ENCODE measurements at places on chromosomes 1 and 21.
A peak's percentile ranks its signal among the peaks of the same experiment; 100 is the strongest.

DNA sequence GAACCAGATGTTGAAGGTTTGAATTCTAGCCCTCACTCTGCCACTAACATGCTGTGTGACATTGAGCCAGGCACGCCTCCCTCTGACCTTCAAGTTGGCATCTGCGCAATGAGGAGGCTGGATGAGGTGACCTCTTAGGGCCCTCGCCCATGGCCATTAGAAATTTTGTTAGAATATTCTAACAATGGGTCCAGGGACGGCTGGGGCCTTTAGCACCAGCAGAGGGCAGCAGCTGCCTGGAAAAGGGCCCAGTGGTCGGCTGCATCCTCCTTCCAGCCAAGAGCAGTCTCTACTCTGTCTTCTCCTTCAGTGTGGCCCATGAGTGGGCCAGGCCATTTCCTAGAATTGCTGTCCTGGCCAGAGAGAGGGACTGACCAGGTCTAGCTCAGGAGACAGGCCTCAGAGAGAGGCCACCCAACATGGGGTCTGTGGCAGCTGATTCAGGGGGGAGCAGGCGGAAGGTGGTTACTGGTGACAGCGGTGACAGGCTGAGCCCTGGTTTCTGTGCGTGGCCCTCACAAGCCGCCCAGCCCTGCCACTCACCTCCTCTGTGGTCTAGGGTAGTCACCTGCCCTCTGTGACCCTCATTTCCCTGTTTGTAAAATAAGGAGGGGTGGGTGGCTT lies 101.3 kb upstream of the ACTL8 start:
- H3K4me3 ChIP-seq, result no peak overlapping the region
- H3K27ac ChIP-seq, result no peak overlapping the region
- peaks cover 14% of the 10 kb centered on the region for H3K4me1 ChIP-seq
- H3K27me3 ChIP-seq, result no peaks in the 10 kb centered on the region

DNA sequence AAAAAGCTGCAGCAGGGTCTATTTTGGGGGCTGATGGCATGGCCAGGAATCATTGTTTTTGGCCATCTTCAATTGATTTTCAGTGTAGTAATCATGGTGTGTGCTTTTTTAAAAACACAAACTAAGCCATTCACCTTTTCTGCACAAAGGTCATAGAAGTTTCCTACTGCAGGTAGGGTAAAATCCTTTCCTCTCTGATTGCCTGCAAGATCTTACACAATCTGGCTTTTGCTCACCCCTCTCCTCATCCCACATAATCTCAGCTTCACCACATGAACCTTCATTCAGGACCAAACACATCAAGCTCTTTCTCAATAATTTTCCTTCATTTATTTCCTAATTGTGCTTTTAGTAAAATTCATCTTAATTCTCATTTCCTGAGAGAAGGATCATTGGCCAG lies 38.3 kb upstream of the GBP5 start:
- H3K4me1 ChIP-seq, result peaks cover 24% of the 10 kb centered on the region
- H3K36me3 ChIP-seq, result no peaks in the 10 kb centered on the region
- H3K27ac ChIP-seq, result peak overlapping the region; percentile 49
- no peaks in the 10 kb centered on the region for H3K27me3 ChIP-seq

DNA sequence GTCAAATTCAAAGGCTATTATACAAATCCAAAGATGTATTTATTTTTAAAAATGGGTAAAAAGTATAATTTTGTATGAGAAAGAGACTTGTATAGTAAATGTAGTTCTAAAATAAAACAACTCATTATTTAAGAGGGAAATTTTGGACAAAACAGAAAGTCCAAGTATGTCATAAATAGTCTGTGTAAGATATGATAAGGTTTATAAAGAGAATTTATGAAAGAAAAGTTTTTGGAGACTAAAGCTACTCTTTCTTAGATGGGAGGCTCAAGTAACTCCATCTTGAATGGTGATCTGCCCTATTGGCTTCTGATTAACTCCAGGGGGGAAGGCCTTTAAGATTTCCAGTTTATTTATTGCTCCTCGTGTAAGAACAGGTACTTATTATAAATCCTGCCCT lies 14.7 kb upstream of the OR2T27 start:
- H3K36me3 ChIP-seq, result no peaks in the 10 kb centered on the region
- H3K27me3 ChIP-seq, result no peaks in the 10 kb centered on the region
- no peaks in the 10 kb centered on the region for H3K4me1 ChIP-seq
- H3K27ac ChIP-seq, result no peak overlapping the region
- no peak for DNase-seq

DNA sequence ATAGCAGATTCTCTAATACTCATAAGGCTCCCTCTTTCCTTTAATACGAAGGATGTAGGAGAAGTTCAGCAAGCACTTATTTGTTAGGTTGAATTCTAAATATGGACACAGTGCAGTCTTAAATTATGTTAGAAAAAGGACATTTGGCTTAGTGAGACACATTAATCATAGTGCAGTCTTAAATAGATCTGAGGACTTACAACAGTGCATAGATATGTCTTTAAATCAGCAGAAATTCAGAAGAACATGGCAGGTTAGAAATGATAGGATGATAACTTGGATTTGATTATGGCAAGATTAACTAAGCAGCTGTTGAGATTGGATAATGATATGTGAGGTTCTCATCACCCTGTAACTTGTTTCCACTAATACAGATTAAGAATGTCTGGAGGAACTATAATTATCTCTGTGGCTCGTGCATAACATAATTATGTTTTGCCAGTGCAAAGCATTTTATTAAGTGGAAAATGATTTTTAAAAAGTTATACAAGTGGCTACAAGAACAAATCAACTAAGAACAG lies 485.9 kb downstream of the USP25 start:
- DNase-seq, result no peak
- peaks cover 19% of the 10 kb centered on the region for H3K4me1 ChIP-seq

GRCh38 chr1:31306278-31306677 lies 9.4 kb downstream of the ZCCHC17 start:
- H3K4me3 ChIP-seq, result no peak overlapping the region
- H3K27me3 ChIP-seq, result no peaks in the 10 kb centered on the region
- no peak overlapping the region for H3K27ac ChIP-seq
- no peak for DNase-seq

DNA sequence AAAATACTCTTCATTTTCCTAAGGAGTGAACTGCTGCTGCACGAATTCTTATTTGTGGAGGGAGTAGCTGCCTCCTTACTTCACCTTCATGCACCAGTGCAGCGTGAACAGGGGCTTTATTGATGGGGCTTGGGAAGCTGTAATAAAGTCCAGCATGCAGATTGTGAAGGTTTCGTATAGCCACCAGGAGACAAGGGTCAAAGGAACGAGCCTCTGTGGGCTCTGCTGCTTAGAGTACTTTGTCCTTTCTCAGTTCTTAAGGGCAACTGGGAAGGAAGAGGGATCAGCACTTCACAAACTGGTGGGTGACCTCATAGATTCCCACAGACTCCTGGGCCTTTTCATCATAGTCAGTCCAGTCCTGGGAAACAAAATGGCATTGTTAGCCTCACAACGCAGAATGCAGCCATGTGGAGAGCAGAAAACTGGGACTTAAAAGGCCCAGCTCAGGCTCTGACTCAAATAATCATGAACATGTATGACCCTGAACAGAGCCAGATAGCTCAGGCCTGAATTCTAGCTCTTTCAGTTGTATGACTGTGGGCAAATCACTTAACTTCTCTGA lies 6.0 kb downstream of the CZIB start:
- H3K27ac ChIP-seq, result no peak overlapping the region
- no peaks in the 10 kb centered on the region for H3K4me1 ChIP-seq
- H3K4me3 ChIP-seq, result no peak overlapping the region
- H3K27me3 ChIP-seq, result no peaks in the 10 kb centered on the region

DNA sequence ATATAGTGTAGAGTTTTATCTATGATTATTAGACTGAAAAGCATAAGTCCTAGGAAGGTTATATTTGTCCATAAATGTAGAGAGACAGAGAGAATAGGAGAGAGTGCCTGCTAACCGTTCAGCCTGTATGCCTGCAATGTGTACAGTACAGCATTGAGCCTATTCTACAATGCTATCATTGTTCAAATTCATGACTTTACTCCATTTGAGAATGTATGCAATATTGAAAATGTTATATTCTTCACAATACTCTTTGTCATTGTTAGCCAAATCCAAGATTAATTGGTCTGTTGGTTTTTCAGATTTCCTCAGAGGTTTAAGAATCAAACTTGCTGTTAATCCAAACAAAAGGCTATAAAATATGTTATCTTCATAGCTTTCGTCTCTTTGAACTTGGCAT lies 585.2 kb upstream of the B3GALT2 start:
- DNase-seq, result no peak
- no peaks in the 10 kb centered on the region for H3K4me1 ChIP-seq
- no peak overlapping the region for H3K4me3 ChIP-seq
- H3K27ac ChIP-seq, result no peak overlapping the region
- no peaks in the 10 kb centered on the region for H3K36me3 ChIP-seq
- no peaks in the 10 kb centered on the region for H3K27me3 ChIP-seq

GRCh38 chr21:26557106-26557505 lies 16.0 kb downstream of the CYYR1 start:
- no peaks in the 10 kb centered on the region for H3K27me3 ChIP-seq
- no peaks in the 10 kb centered on the region for H3K36me3 ChIP-seq
- H3K27ac ChIP-seq, result no peak overlapping the region
- no peak for DNase-seq
- H3K4me1 ChIP-seq, result peaks cover 21% of the 10 kb centered on the region
- H3K4me3 ChIP-seq, result no peak overlapping the region

GRCh38 chr1:95640746-95641145 lies 406.7 kb downstream of the RWDD3 start:
- H3K27me3 ChIP-seq, result no peaks in the 10 kb centered on the region
- H3K36me3 ChIP-seq, result no peaks in the 10 kb centered on the region

- no peak overlapping the region for H3K4me3 ChIP-seq
- DNase-seq, result no peak
- no peak overlapping the region for H3K27ac ChIP-seq
- no peaks in the 10 kb centered on the region for H3K27me3 ChIP-seq
These were observed 70.4 kb upstream of the ANGPTL1 start for GRCh38 chr1:178941261-178941689.

- no peak overlapping the region for H3K4me3 ChIP-seq
- no peaks in the 10 kb centered on the region for H3K27me3 ChIP-seq
- DNase-seq, result no peak
- H3K36me3 ChIP-seq, result no peaks in the 10 kb centered on the region
- no peaks in the 10 kb centered on the region for H3K4me1 ChIP-seq
- no peak overlapping the region for H3K27ac ChIP-seq
These were observed 52.1 kb upstream of the SCMH1 start for GRCh38 chr1:41294216-41294615.

- no peak overlapping the region for H3K27ac ChIP-seq
- peaks cover 64% of the 10 kb centered on the region for H3K4me1 ChIP-seq
- no peak for DNase-seq
- H3K4me3 ChIP-seq, result no peak overlapping the region
- no peaks in the 10 kb centered on the region for H3K27me3 ChIP-seq
- no peaks in the 10 kb centered on the region for H3K36me3 ChIP-seq
These were observed 20.8 kb downstream of the LRRC8B start for GRCh38 chr1:89545264-89546038.

DNA sequence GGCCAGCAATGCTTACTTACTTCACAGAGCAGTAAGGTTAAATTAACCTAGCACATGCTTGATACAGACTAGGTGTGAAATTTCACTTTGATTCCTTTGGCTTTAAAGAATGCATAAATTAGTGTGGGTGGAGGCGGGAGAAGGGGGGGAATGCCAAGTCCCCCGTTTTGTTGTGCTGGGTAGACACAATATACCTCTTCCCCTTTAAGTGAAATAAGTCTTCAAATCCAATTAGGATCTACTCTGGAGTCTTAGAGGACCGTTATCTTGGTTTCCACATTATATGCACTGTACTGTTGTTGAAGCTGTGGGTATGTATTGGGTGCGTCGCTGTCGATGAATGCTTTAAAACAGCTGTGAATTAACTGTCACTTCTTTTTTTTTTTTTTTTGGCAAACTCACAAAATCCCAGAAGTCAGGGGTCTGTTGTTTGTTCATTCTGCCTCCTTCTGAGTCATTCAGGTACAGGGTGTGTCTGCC lies 1.6 kb upstream of the S1PR1 start:
- H3K4me3 ChIP-seq, result no peak overlapping the region
- DNase-seq, result no peak
- no peak overlapping the region for H3K27ac ChIP-seq
- H3K36me3 ChIP-seq, result peaks cover 4% of the 10 kb centered on the region
- no peaks in the 10 kb centered on the region for H3K27me3 ChIP-seq

- H3K36me3 ChIP-seq, result peaks cover 98% of the 10 kb centered on the region
- no peaks in the 10 kb centered on the region for H3K27me3 ChIP-seq
- no peak overlapping the region for H3K27ac ChIP-seq
- H3K4me3 ChIP-seq, result no peak overlapping the region
- DNase-seq, result no peak
These were observed 33.9 kb downstream of the LDLRAD2 start for GRCh38 chr1:21845646-21846641.

DNA sequence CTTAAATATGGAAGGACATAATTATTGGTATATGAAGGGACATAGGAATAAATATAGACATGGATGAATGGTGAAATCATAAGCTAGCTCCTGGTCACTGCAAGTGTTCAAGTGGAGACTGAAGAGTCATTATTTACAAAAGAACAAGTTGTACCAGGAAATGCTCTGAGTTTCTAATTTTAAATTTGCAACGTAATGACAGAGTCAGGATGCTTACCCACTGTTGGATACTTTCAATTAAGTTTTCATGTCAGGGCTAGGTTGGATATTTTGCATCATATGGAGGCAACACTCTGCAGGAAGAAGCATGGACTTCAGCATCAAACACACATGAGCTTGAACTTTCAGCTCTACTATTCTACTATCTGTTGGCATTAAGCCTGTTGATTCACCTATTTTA lies 499.6 kb upstream of the C1orf87 start:
- H3K27me3 ChIP-seq, result no peaks in the 10 kb centered on the region
- no peak overlapping the region for H3K4me3 ChIP-seq
- no peaks in the 10 kb centered on the region for H3K36me3 ChIP-seq
- DNase-seq, result no peak
- no peaks in the 10 kb centered on the region for H3K4me1 ChIP-seq

GRCh38 chr1:88998716-88999115 lies 6.3 kb upstream of the KYAT3 start:
- H3K27ac ChIP-seq, result no peak overlapping the region
- no peak overlapping the region for H3K4me3 ChIP-seq
- peaks cover 1% of the 10 kb centered on the region for H3K4me1 ChIP-seq
- H3K36me3 ChIP-seq, result no peaks in the 10 kb centered on the region
- H3K27me3 ChIP-seq, result no peaks in the 10 kb centered on the region

DNA sequence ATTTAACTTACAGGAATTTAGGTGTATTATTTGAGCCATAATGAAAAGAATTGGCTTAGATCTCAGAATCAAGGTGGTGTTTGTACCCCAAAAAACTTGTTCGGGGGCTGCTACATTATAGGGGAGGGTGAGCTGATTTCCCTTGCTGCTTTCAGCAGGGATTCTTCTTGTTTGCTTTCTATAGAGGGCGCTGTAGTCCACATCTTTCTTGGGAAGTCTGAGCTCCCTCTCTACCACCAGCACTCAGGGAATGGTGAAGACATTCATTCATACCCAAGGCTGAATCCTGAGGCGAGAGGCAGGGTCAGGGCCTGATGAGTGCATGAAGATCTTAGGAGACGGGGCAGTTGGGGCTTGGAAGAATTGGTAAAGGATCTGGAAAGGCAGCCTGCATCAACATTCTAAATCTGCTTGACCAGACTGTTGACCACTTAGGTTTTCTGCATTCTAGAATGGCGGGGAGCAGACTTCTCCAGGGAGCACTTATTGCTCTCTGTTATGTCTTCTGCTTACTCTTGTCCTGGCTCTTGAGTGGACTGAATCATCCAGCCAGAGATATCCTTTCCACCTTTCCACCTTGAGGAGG lies 18.9 kb downstream of the SPATA46 start:
- no peak overlapping the region for H3K27ac ChIP-seq
- no peak overlapping the region for H3K4me3 ChIP-seq
- no peaks in the 10 kb centered on the region for H3K36me3 ChIP-seq
- DNase-seq, result no peak
- H3K4me1 ChIP-seq, result no peaks in the 10 kb centered on the region
- H3K27me3 ChIP-seq, result no peaks in the 10 kb centered on the region
